ENCODE measurements at places on chromosomes 2 and 18.
A peak's percentile ranks its signal among the peaks of the same experiment; 100 is the strongest.

DNA sequence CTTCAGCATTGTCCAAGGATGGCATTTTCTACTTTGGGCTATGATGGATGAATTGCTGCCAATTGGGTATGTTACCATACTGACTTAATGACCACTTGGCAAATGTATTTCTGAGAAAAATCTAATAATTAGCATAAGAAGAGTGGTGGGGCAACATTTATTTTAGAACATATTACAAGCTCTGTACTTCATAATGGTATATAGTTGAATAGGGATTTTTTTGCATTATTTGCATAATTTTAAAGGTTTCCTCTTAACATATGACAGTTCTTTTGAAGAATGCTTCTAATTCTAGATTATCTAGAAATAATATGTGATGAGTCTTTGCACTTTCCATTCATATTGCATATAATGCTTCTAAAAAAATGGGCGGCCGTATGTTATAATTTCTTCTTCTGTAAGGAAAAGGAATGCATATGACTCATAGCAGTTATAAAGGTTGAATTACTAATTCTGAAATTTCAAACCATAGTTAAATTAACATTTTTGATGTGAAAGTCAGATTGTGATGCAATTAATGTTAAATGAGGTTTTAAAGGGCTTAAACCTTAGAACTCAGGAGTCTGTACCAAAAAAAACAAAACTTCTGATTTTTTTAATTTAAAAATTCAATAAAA lies 1652.3 kb upstream of the SLC39A10 start:
- DNase-seq: no peak

GRCh38 chr18:76988031-76988826 lies 144.4 kb downstream of the MBP start:
- DNase-seq: no peak

DNA sequence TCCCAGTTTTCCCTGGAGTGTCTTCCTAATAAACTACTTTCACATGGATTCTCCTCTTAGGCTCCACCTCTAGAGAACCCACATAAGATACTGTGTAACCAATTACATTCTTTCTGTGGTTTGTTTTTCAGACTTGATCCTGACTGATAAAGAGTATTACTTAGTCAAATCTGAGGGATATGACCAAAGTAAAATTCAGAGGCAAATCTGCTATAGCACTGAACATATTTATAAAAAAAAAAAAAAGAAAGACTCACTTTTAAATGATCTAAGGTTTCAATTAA lies 13.9 kb downstream of the CKAP2L start:
- DNase-seq: no peak

DNA sequence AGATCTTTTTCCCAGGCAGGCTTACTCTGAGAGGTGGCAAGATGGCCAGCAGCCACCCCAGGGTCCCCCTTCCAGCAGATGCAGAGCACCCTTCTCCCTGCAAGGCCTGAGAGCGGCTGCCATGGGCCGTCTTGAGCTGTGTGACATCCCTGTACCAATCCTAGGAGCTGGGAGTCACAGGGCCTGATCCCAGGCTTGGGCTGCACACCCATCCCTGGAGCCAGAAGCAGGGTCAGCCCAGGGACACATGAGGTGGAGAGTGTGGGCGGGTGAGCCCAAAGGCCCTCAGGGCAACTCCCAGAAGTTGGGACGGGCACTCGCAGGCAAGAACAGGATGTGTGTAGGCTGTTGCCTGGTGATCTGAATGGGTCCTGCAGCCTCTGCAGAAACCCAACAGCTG lies 40.5 kb downstream of the CROCC2 start:
- DNase-seq: no peak

GRCh38 chr2:10448576-10449485 lies 704 bp upstream of the ODC1 start:
- peak; percentile 90 for DNase-seq

DNA sequence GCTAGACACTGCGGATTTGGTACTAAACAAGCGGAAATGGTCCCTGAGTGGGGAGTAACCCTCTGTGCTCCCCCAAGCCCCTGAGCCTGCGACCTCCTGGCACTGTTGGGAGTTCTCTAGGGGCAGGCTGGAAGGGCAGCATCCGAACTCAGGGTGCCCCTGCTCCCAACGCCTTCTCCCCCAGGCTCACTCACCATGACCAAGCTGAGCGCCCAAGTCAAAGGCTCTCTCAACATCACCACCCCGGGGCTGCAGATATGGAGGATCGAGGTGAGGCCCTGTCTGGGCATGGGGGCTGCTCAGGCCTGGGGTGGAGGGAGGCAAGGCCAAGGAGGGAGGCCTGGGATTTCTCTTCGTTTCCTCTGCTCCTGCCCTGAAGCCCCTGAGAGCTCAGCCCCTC lies 4.7 kb downstream of the VIL1 start:
- no peak for DNase-seq

- no peak for DNase-seq
These were observed 138.7 kb downstream of the WDR7 start for GRCh38 chr18:56789889-56790180.

DNA sequence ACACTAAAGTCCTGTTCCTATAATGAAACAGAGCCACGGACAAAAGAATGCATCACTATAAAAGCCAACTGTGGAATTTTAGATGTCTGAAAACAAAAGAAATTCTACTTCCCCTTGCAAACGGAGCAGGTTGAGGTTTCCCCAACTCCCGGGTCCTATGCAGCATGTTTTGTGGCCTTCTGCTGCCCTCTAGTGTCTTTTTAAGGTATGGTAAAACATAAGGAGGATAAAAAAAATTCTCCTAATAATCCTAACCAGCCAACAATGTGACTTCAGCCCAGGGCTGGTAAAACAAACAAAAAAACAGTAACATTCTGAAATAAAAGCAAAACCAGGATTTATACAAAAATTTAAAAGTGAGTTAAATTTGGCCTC lies 539.5 kb downstream of the NRXN1 start:
- DNase-seq: no peak
